Omental fat pad (tissue), 4 donors: ENCODE measurements at places on chromosomes 12 and 14. TPM values are rescaled to one million over a fixed set of nuclear protein-coding genes. Genes with fewer than 3 reads are reported as not detected.

Gene KDM2B
- 27.0 TPM for total RNA-seq

Gene KRT74
- not detected for total RNA-seq

Gene KRT79
- 0.46 TPM for total RNA-seq

GRCh38 chr12:42407306-42407705, 81.3 kb downstream of the PPHLN1 start:
- DNase-seq = no peak

DNA sequence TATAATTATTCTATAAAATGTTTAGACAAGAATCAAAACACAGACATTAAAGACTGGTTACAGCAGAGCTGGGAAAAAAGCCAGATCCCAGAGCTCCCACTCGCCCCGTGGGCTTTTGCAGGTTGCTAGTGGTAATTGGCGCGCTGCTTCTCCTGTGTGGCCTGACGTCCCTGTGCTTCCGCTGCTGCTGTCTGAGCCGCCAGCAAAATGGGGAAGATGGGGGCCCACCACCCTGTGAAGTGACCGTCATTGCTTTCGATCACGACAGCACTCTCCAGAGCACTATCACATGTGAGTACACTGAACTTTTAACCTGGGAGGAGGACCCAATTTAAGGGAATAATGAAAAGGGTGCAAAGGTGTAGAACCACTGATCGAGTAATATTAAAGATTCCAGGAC, 7.5 kb downstream of the TMEM52B start:
- no peak for DNase-seq

GRCh38 chr12:65208125-65208524, 38.7 kb downstream of the LEMD3 start:
- no peak for DNase-seq
